ENCODE measurements at places on chromosomes 4 and X. TPM values are rescaled to one million over a fixed set of nuclear protein-coding genes. Genes with fewer than 3 reads are reported as not detected.

TRAPPC2 gene
- total RNA-seq: 18.6 TPM

ERCC6L gene
- 12.4 TPM for total RNA-seq

CXCR3 gene
- total RNA-seq: not detected

LSM6 gene
- total RNA-seq: 27.4 TPM

KLB gene
- not detected for total RNA-seq

RS1 gene
- total RNA-seq: not detected

RHOXF2 gene
- total RNA-seq: not detected

CDKL2 gene
- 2.5 TPM for total RNA-seq

MAGEC2 gene
- total RNA-seq: not detected

ARMCX1 gene
- total RNA-seq: 68.4 TPM

SSX4 gene
- not detected for total RNA-seq

KLF8 gene
- 3.1 TPM for total RNA-seq
